DND-41 (cell line): ENCODE measurements at places on chromosomes 6 and 20.

DNA sequence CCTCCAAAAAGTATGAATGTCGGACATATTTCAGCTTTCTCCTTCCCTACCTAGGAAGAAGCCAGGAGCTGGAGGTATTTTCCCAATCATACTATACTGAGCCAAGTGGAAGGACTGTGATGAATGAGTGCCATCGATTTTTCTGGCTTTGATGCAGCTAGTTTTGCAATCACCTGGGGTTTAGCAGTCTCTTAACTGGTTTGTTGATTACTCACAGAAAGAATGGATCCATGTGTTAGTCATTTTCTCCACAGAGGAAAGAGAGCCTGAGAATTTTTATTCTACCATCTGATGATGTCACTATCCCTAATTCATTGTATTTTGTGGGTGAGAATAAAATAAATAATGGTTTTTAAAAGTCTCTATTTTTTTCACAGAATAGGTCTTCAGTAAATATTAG, 282.9 kb upstream of the RNF217 start:
- DNase-seq: no peak

GRCh38 chr6:109714166-109714565, 23.1 kb downstream of the FIG4 start:
- DNase-seq: no peak

DNA sequence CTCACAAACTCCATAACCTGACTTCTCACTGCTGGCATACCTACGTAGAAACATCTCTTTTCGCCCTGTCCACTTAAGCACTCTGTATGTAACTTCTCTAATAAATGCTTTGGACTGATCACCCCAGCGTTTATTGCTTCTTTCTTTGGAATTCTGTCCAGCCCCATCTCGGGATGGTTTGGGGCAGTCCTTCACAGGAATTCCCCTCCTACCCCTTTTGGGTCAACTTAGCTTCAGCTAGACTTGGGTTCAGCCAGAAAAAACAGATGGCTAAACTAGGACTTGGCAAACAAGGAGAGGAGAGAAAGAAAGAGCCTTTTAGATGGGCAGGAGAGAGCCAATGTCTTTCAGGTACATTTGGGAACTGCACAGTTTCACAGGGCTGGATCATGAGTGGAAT, 3.9 kb upstream of the LTV1 start:
- no peak for DNase-seq

GRCh38 chr6:45870531-45870930, 145.1 kb downstream of the CLIC5 start:
- no peak for DNase-seq

GRCh38 chr6:127459231-127459641, at the start of gene KIAA0408:
TSS of gene KIAA0408 (minus strand) at chr6:127459389. CDS start at chr6:127453981, 5,408 bp downstream.
- no peak for DNase-seq

GRCh38 chr6:18209539-18210197, 54.4 kb downstream of the KDM1B start:
- DNase-seq: no peak

- DNase-seq: no peak
These were observed 12.6 kb upstream of the MPC1 start for GRCh38 chr6:166395351-166395750.

DNA sequence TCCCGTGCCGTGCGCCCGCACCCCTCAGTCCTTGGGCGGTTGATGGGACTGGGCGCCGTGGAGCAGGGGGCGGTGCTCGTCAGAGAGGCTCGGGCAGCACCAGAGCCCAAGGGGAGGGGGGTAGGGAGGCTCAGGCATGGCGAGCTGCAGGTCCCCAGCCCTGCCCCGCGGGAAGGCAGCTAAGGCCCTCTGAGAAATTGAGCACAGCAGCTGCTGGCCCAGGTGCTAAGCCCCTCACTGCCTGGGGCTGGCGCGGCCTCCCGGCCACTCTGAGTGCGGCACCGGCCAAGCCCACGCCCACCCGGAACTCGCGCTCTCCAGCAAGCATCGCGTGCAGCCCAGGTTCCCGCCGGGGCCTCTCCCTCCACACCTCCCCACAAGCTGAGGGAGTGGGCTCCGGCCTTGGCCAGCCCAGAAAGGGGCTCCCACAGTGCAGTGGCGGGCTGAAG, 16.4 kb downstream of the SOX4 start:
- DNase-seq: peak; percentile 24

GRCh38 chr6:169969372-169970099, 218.1 kb downstream of the ERMARD start:
- no peak for DNase-seq

GRCh38 chr6:101531538-101531937, 138.0 kb downstream of the GRIK2 start:
- DNase-seq: no peak

DNA sequence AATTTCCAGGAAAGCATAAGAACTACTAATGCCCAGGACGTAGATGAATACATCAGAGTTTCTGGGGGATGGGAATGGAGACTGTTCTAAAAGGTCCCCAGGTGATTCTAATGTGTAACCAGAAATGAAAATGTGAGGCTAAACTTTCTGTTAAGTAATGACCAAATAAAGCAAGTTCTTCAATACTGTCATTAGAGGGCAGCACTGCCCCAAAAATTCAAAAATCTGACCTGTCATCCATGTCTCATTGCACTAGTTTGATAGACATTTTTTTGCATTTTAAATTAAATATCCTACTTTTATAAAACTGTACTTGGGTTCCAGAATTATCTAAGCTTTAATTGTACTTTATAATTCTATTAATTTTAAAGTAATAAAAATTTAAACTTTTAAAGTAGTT, 94.9 kb downstream of the RFX6 start:
- DNase-seq: peak; percentile 44

GRCh38 chr20:63864545-63864977, 509 bp upstream of the TPD52L2 start:
- DNase-seq: no peak

GRCh38 chr6:109075934-109076333, 18.7 kb downstream of the SESN1 start:
- DNase-seq: no peak

DNA sequence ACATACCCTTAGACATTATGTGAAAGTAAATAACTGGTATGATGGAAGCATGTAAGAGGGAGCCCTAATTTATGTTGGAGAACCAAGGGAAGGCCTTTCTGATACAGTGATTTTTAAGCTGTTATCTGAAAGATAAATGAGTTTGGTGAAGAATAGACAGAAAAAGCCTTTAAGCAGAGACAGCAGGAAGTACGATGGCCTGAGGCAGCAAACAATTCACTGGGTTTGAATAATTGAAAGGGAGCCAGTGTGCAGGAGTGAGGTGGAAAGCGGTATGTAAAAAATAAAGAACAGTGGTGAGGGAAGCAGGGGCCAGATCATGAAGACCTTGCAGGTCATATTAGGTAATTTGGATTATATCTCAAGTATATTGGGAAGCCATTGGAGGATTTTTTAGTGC, 4.1 kb upstream of the RAB23 start:
- no peak for DNase-seq

- DNase-seq: no peak
These were observed 2.5 kb downstream of the HDDC2 start for GRCh38 chr6:125299257-125299656.

- DNase-seq: no peak
These were observed 29.1 kb upstream of the HDAC2 start for GRCh38 chr6:114000069-114000468.

DNA sequence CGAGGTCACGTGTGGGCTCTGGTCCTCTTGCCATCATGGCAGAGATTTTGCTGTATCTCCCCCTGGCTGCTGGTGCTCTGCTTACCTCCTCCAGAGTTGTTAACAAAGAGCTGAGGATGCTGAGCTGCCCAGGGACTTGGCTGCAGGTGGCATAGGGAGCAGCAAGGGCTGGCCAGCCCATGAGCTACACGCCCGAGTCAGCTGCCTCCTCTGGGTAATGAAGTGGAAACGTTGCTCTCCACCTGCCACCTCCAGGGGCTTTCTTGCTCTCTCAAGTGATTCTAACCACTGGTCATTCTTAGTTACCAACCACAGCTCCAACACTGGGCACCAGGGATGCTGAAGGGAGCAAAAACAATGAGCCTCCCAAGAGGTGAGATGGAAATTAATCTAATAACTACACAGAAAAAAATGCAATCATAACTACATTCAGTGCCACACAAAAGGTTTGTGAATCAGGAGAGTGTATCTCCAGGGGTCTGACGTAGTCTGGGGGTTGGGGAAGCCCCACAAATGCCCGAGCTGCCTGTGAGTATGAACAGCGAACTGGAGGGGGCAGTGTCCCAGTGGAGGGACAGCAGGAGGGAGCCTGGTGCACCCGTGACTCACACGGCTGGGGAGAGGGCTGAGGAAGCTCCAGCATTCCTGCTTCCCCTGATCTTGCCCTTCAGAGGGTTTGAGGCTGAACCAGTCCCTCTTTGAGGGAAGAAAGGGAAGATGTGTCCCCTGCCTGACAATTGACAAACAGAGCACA, 78.7 kb downstream of the CDH26 start:
- no peak for DNase-seq

DNA sequence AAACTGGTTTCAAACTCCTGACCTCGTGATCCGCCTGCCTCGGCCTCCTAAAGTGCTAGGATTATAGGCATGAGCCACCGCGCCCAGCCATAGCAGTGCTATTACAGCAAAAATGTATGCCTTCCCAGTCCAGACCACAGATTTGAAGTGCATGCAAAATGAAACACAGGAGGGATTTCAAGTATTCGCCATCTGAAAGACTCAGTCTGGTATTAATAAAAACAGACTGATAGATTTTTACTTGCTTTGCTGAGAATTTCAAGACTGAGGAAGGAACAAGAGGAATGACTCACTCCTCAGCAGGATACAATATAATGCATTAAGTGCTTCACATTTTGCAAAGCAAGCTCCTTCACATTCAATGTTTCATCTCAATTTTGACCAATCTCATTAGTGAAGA, 134.9 kb downstream of the TMEM200A start:
- DNase-seq: no peak

GRCh38 chr20:2385496-2385895, 4.8 kb downstream of the TGM6 start:
- DNase-seq: no peak

GRCh38 chr6:167719920-167720319, 106.8 kb upstream of the AFDN start:
- DNase-seq: no peak

GRCh38 chr6:163828038-163828795, 413.7 kb downstream of the QKI start:
- DNase-seq: no peak

DNA sequence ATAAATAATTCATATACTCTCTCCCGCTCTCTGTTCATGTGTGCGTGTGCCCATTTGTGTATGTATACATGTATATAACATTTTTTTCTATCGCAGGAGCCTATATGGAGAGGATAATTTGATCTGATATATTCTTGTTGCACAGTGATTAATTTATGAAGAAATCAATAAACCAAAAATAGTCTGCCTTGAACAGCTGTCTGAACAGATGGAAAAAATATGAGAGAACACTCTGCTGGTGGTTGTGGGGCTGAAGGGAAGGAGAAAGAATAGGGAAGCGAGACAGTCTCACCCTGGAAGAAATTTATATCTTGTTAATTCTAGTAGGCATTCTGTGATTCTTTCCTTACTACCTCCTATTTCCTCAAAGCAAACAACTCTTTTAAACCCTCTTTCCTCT, 96.6 kb upstream of the B3GAT2 start:
- DNase-seq: no peak

DNA sequence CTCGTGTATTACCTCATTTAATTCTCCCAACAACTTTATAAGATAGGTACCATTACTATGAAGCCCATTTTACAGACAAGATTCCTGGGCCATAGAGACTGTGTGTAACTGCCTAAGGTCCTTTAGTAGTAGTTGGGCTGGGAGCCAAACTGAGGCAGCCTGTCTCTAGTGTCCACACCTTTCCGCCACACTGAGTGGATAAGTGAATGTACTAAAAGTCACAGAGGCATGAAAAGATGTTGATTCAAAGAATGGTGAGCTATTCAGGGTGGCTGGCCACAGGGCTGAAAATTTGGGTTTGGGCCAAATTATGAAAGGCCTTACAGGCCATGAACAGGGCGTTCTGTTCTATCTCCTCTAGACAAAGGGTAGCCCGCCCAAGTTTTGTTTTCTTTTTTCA, 11.0 kb downstream of the CD24 start:
- DNase-seq: no peak

GRCh38 chr20:39554341-39554740, 592.2 kb downstream of the DHX35 start:
- no peak for DNase-seq

- DNase-seq: no peak
These were observed 133.9 kb upstream of the MYLIP start for GRCh38 chr6:15994814-15995459.

- DNase-seq: no peak
These were observed 47.4 kb downstream of the SLC17A5 start for GRCh38 chr6:73606428-73606827.

DNA sequence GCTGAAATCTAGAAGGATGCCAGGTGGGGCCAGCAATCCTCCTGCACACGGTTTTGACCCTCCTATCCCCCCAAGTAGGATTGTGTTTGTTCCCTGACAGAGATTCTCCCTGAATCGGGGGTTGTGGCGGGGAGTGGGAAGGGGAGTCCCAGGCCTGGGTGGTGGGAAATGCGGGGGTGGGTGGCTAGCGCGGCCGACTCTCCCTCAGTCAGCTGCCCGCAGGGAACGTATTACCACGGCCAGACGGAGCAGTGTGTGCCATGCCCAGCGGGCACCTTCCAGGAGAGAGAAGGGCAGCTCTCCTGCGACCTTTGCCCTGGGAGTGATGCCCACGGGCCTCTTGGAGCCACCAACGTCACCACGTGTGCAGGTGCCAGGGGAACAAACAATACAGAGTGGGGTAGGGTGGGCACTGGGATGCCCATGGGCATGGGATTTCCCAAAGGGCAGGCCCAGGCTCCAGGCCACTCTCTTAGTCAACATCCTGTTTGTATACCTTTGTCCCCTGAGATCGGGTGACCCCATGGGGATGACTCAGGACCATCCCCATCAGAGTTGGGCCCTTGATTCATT, 16.1 kb upstream of the ZNF76 start:
- no peak for DNase-seq

DNA sequence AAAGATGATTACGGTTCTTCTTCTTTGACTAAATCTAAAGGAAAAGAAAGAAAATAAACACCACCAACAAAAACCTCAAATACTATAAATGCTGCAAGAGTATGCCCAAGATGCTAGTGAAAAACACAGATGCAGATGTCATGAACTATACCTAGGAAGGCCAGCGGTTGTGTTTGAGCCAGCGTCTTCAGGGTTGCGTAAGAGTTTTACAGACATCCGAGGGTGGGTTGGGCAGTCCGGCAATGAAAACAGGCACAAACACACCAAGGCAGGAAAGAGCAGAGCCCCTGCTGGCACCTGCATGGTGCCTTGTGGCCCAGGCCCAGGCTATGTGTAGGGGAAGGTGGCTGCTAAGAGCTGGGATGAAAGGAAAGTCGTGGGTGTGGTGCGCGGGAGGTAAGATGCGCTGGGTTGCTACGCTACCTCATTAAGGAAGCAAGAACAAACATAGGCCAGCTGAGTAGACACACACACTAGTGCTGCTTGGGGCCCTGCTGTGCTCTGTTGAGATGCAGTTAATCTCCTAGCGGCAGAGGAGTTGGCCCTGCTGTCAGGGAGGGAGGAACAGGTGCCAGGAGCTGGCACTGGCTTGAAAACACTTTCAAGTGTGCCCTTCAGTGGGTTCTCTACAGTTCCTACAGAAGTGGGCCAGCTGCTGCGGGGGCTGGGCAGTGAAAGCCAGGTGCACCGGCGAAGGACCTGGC, 170.2 kb upstream of the PLN start:
- peak; percentile 22 for DNase-seq
